ENCODE measurements at places on chromosomes 7 and 10.
A peak's percentile ranks its signal among the peaks of the same experiment; 100 is the strongest.

DNA sequence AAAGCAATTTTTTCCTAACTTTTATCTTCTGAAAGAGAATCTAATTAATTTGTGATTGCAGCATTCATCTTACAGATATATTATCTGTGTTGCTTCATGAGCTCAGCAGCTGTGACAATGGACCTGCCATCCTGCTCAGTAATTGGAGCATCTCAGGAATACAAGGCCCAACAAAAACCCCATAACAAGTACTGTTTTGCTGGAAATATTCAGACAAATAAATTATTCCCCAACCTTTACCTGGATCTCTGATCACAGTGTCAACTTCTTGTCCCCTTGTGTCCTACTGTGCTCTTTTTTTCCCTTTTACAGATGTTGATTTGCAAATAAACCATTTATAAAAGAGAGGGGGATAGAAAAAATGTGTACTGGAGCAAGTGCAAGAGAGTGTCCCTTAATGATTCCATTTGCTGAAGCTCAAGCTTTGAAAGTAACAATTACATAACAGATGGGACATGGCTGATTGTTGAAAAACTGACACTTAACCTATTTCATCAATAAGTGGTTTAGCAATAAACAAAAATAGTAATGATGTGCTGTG is 1063.4 kb upstream of the GHITM start:
- no peak for DNase-seq

DNA sequence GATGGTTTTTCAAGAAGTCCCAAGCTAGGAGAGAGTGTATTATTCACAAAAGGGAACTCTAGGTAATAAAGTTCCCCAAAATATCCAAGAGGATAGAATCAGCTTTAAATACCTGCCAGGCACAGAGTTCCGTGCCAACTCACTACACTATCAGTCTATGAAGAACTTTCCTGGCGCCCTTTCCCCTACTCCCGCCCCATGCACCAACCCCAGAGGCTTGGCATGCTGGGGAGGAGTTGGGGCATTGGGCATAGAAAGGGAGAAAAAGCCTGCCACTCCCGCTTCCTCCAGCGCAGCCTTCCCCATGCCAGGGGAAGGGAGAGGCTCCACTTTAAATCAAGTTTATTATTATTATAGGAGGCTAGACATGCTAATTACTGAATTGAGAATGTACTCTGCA is 54.9 kb downstream of the ZNF800 start:
- no peak for DNase-seq

GRCh38 chr10:88903715-88904114 is 23.7 kb downstream of the STAMBPL1 start:
- no peak for DNase-seq

DNA sequence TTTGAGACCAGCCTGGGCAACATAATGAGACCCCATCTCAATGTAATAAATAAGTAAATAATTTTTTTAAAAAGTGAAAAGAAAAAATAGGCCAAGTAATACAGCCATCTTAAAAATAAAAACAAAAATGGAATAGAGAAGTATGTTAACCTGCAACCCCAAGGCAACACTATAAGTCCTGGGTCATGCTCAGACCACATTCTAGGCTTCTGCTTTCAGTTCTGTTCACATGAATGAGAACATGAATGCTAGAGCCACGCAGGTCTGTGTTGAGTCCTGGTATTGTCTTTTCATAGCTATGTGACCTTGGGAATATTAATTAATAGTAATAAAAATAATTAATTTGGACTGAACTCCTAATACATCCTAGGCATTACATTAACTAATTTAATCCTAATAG is 284.0 kb downstream of the AUTS2 start:
- DNase-seq, result no peak

- DNase-seq, result no peak
Observed at GRCh38 chr7:80027611-80028173, 106.9 kb upstream of the GNAI1 start.

DNA sequence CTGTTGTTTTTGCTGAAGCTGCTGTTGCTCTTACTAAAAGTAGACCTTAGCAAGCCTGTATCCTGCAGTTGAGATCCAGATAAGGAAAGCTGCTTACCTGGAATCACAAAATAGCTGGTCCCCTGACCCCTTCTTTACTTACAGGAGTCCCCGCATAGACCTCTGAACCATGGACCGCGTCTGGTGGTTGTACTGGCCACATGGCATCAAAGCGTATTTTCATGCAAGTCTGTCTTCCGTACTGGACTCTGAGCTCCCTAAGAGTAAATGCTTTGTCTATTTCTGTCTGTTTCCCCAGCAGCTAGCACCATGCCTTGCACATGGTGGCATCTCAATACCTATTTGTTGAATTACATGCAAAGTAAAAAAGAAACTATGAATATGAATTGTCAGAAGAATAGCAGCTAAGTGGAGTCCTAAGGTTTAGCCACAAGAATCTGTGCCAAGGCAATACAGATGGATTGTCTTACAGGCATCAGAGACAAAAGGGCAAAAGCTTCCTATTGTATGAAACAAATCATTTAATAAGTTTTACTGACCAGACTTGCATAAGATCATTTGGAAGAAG is 159.2 kb downstream of the PAXIP1 start:
- no peak for DNase-seq

DNA sequence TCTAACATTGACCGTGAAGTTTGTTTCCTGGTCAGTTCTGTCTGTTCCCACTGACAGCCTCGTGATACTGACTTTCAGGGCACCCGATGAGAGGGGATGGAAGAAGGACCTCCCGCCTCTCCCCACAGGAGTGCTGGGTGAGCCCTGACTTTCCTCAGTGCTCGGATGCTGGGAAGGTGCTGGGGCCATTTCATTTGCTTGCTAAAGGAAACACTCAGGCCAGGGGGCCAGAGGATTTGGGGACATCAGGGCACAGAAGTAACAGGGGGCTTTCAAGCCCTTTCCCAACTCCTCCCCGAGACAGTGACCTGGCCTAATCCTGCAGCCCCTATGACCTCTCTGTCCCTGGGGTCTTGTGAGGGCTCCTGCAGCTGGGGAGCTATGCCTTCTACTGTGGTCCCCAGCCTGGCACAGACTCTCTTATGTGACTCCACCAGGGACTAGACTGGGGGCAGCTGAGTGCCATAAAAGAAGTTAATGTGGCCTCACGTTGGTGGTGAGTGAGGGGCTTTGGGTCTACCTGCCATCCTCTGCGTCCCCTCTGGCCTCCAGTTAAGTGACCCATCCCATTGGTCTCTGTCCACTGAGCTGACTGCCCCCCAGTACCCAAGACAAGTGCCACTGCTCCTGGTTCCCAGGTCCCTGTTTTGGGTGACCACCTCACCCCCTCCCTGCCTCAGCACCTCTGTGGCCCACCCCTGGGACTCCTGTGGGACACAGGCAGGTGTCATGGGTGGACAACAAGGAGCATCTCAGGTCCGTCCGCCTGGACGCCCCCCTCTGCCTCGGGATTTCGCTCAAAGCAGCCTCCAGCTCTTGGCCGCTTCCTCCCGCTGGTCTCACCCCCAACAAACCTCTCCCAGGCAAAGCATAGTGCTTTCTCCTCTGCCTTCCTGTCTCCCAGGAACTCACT is 33.4 kb upstream of the HSPA12A start:
- DNase-seq, result no peak

DNA sequence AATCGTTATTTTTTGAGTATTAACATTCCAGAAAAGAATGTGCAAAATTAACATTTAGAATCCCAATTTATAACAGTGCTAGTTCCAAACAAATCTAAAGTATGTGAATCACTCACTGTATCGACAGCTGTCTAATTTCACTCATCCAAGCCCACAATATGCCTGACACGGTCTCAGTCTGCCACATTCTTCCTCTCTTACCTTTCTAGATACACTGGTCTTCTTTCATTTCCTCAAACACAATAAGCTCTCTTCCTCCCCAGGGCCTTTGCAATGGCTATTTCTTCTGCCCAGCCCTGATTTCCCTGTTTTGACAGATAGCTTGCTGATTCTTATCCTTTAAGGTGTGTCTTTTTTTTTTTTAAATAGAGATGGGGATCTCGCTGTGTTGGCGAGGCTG is 48.8 kb downstream of the UBE2H start:
- no peak for DNase-seq

GRCh38 chr10:45422207-45422865 is 48.3 kb downstream of the ALOX5 start:
- DNase-seq, result no peak

- no peak for DNase-seq
Observed at GRCh38 chr10:47264797-47265281, 35.2 kb upstream of the GDF10 start.

DNA sequence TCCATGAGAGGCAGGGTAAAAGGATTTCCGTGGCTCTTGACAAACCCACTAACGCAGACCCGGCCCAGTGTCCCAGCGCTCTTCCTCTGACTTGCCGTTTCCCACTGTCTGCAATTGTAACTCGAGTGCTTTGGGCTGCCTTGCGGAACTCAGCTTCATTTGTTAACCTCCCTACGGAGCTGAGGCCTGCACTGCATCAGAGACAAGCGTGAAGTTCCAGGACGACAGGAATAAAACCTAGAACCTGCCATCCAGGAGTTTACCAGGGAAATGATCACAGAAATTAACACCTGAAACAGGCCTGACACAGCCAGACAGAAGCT is 76.2 kb downstream of the SFMBT2 start:
- no peak for DNase-seq

- DNase-seq, result no peak
Observed at GRCh38 chr10:128220021-128220420, 93.8 kb upstream of the MKI67 start.

DNA sequence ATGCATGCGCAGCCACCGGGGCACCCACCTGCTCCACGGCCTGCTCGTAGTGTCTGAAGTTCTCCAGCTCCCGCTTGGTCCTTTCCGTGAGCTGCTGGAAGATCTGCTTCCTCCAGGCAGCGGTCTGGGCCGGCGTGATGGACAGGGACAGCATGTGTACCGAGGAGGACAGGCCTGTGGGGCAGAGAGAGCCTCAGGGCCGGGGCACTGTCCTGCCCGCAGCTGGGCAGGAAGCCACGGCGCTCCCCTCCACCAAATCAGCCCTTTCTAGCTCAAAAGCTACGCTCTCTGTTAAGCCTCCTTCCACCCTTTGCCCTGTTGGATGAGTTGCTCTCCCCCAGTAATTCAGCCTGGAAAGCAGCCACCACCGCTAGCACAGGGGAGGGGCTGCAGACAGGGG is 19.2 kb downstream of the TECPR1 start:
- no peak for DNase-seq

DNA sequence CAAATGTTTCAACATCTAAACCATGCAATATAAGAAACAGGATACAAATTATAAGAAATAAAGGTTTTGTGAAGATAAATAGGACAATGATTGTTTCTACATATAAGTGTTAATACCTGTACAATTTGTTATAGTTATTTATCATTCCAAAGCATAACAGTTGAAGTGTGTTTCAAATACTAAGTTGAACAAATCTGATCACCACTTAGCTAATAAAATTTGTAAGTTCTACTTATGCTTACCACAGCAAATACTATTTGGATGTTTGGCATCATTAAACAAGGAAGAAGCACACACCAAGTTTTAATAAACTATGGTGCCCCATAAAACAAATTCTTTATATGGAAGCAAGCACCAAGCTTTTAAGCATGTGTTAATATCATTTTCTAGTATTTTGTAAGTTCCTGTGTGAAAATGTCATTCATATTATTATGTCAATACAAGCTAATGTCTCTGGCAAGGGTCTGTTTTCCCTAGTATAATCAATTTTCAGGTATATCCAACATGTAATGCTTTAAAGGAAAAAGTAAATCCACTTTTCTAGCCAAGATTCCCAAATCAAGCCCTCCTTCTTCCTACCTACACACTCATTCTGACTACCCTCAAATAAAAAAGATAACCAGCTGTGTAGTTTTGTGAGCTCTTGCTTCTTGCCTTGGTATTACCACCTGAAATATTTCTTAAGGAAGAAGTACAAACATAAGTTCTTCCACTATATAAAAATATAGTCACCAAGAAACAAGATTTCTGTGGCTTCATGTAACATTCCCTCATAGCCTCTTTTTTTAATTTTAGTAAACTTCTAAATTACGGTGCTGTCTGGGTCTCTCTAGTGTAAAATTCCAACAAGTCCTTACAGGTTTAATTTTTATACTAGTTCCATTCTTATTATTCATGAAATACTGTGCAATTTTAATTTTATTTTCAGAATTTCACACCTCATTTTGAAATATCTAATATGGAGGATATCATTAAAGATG is 9.2 kb downstream of the SKAP2 start:
- DNase-seq, result no peak

DNA sequence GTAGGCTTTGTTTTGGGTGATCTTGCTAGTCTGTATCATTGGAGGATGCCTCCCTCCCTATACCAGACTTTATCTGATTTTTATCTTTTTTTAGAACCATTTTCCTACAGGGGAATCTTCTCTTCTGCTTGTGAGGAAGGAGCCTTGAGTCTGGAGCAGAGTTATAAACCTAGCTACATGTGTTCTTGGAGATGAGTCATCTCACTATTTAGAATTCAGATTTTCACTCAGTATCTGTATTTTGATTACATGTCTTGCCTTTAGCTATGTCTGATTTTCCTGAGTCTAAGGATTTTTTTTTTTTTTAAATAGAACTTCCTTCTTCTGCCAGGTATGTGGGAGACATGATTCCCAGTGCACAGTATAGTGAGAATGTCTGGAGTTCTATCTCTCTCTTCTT is 211.6 kb upstream of the MBL2 start:
- peak; percentile 4 for DNase-seq

- DNase-seq, result no peak
Observed at GRCh38 chr10:120266022-120266421, 191.0 kb upstream of the PLPP4 start.

GRCh38 chr10:32386623-32387260 is 39.8 kb upstream of the EPC1 start:
- DNase-seq, result peak; percentile 65

GRCh38 chr7:29853789-29854188 is 47.5 kb downstream of the WIPF3 start:
- no peak for DNase-seq

GRCh38 chr7:110676785-110677184 is 414.1 kb upstream of the LRRN3 start:
- no peak for DNase-seq

- peak; percentile 49 for DNase-seq
Observed at GRCh38 chr7:45089341-45089891, 647 bp upstream of the NACAD start.

- no peak for DNase-seq
Observed at GRCh38 chr7:108603656-108604306, 34.1 kb downstream of the DNAJB9 start.

DNA sequence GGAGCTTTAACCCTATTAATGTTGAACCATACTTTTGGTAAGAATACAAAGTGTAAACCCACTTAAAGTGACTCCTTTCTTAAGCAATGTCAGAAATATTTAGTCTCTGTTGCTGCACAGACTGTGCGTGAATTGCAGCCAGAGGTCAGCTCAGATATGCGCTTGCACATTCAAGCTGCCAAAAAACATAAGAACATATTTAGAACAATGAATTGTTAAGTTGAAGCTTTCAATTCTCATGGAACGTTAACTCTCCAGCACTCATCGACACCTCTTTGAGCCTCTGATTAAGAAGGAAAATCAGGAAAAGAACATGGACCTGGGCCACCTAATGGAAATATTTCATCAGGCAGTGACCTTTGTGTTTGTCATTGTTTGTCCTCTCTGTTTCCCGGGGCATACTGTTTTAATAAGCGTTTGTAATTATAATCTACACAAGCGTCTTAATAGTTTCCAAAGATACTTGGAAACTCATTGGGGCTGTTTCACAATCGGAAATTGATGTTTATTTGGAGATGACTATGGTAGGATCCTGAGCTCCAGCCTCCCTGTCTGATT is 193.0 kb upstream of the CELF2 start:
- DNase-seq, result peak; percentile 97
